ENCODE measurements at places on chromosomes 11 and 22.

GRCh38 chr11:68127714-68128681 lies 6.8 kb upstream of the CHKA start:
- DNase-seq = no peak

DNA sequence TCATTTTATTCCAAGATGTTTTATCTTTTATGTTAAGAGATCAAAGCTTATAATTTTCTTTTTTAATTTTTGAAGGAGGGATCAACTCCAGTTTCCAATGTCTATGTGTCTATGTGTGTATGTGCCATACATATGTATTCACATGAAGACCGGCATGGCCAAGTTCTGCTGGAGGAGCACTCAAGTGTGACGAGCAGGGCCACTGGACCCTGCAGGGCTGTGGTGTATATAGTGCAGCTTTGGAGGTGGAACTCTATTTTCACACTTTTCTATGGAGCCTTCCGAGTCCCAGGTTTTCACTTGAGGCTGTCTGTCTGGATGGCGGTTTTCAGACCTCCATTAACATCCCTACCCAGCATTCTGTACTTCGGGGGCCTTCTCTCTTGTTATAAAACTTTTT lies 36.5 kb upstream of the TTC12 start:
- no peak for DNase-seq

- no peak for DNase-seq
These were observed 304.1 kb downstream of the TBC1D22A start for GRCh38 chr22:47066616-47066905.

DNA sequence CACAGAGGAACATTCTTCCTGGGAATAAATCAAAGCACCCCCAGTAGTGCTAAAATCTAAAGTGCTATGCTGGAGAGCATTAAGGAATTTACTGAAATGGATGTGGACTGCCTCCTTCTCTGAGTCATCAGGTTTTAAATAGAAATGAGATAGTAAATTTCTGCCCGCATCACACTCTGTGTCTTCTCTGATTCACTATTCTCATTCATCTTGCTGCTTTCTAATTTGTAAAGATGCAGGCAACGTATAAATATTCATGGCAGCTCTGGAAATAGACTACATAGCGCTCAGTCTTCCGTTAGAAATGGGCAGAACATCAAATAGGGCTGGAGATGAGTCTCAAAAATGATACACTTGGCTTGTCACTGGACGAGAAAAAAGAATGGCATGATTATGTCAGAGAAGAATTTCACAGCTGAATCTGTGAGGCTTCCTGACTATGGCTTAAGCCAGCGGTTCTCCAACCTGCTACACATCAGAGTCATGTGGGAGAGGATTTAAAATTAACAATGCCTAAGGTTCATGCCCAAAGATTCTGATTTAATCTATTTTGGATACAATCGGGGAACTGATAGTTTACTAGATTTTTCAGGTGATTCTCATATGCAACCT lies 178.2 kb downstream of the LRRC4C start:
- DNase-seq = no peak

DNA sequence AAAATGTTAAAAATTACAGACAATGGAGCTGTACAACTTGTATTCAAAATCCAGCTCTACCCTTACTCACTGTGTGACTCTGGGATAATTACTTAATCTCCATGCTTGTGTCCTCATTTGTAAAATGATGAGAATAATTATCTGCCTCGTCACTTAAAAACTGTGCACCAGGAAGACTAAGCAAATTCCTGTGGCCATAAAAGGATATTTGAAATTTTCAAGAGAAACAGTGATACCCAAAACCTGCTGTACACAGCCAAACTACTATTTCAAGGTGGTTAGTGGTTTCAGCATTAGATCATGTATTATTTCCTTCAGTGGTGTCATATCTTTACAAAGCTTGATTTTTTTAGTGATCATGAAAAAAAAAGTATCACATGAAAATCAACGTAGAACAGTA lies 136.9 kb downstream of the METTL15 start:
- DNase-seq = no peak

GRCh38 chr11:17186932-17187692 lies 20.7 kb downstream of the PIK3C2A start:
- DNase-seq = no peak

- DNase-seq = no peak
These were observed 4.2 kb downstream of the CELSR1 start for GRCh38 chr22:46533070-46533833.

DNA sequence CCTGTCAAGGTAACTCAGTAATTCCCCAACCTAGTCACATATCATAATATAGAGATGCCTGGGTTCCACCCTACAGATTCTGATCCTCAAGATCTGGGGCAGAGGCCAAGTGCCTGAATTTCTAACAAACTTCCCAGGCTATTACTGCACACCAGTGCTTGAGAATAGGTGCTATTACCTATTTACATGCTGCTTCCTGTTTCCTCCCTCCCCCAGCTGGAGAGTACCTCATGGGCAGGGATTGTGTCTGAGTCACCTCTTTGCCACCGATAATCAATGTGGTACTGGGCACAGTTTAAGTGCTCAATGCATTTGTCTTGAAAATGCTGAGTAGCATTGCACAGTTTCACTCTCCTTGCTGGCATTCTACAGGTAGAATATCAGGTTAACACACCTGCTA lies 582.2 kb upstream of the CADM1 start:
- no peak for DNase-seq

- no peak for DNase-seq
These were observed 127.1 kb upstream of the OR9Q1 start for GRCh38 chr11:57896361-57897145.

- DNase-seq = no peak
These were observed 422 bp downstream of the DENND6B start for GRCh38 chr22:50326225-50326955.

DNA sequence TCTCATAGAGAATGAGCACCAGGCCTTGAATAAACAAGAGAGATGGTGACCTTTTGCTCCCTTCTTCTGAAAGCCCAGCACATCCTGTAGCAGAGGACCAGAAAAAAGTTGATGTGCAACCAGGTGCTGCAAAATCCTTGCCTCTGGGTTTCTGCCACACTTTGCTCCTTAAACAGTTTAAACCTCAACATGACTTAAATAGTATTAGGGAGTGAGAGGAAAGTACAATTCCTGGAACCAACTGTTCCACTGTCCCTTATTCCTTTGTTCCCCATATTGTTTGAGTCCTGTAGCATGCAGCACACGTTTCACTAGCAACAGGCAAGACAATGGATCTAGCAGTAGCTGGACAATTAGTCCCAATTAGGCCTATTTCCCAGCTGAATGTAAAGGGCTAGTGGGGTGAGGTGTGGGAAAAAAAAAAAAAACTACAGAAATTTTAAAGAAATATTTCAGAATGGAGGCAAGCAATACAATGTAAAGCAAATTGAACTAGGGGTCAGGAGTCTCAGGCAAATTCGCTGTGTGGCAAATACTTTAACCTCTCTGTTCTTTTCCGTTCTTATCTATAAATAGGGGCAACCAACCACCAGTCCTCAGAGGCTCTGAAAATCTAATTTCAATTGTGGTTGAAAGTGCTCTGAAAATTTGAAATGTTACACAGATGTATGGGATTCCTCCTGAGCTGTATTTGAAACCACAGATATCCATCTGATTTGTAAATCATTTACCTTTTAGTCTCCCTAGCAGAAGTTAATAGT lies 6.6 kb downstream of the MPPED2 start:
- no peak for DNase-seq

DNA sequence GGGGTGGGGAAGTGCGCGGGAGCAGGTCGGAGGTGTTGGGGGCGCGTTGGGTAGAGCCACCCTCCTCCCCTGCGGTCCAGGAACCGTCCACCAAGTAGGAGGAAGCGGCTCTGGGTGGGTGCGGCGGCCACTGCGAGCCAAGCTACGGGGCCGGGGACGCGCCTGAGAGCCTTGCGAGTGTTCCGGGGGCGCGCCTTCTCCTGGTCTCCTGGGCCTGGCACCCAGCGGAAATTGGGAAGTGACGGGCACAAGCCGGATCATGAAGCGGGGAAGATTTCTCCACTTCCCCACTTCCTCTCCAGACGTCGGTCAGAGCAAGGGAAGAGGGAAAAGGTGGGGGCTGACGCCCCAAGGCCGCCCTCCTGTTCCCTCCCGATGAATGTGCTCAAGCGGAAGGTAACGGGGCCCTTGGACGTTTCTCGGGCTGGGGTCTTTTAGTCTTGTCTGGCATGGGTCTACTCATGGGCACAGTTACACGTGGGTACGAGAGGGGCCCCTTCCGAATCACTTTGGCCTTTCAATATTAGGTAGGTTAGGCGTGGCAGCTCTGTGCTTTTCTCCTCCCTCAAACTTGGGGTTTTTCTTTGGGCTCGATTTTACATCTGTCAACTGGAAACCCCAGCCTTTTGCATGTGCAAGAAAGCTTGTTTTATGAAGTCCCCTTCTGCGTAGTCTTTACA lies 865 bp downstream of the RBM14 start:
- no peak for DNase-seq

GRCh38 chr22:45585437-45585755 lies 82.7 kb downstream of the FBLN1 start:
- no peak for DNase-seq

DNA sequence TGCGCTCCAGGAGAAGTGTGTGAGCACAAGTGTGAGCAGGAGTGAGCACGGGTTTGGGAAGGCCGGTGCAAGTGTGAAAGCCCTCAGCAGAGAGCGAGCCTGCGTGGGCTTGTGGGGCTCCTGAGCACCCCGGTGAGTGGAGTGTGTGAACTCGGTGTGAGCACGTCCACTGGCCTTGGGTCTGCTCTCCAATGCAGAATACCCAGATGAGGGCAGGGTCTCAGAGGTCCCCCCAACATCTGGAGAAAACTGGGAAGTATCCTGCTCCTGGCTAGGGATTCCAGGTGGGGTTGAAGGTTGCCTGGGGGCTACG lies 1.2 kb downstream of the ESRRA start:
- DNase-seq = no peak

- no peak for DNase-seq
These were observed 11.4 kb downstream of the AASDHPPT start for GRCh38 chr11:106088896-106089295.

DNA sequence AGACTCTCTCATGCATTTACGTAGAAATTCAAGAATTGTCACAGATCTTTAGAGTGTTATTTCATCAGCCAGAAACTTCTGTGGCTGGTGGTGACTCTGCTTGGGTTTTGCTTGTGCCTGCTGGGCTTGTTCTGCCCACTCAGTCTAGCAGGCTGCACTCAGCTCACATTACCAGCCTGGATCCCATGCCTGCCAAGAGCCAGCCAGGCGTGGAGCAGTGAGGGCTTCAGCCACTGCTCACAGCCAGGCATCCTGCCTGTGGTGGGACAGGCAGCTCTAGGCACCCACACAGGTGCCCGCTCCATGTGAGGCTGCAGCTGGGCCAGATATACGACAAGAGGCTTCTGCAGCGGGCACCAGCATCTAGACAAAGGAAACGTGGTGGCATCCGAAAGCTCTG lies 1213.3 kb upstream of the RAG2 start:
- no peak for DNase-seq

- DNase-seq = no peak
These were observed 77.7 kb downstream of the FAM76B start for GRCh38 chr11:95711945-95712221.

GRCh38 chr22:27348634-27349033 lies 452.9 kb downstream of the MN1 start:
- DNase-seq = no peak

- DNase-seq = no peak
These were observed 328.8 kb downstream of the MIAT start for GRCh38 chr22:26985931-26986782.

- no peak for DNase-seq
These were observed 808 bp upstream of the MSANTD2 start for GRCh38 chr11:124801014-124801413.

GRCh38 chr11:3933165-3933628 lies 77.7 kb downstream of the STIM1 start:
- no peak for DNase-seq

GRCh38 chr22:47787501-47788227 lies 1025.2 kb downstream of the TBC1D22A start:
- no peak for DNase-seq

- no peak for DNase-seq
These were observed 148.8 kb downstream of the MPPED1 start for GRCh38 chr22:43560651-43561050.

GRCh38 chr22:36538529-36538928 lies 9.6 kb upstream of the EIF3D start:
- no peak for DNase-seq

- no peak for DNase-seq
These were observed 694.1 kb downstream of the BRD1 start for GRCh38 chr22:49133541-49133940.

GRCh38 chr11:27894552-27894951 lies 194.3 kb upstream of the BDNF start:
- no peak for DNase-seq

GRCh38 chr11:11668781-11669180 lies 47.0 kb upstream of the GALNT18 start:
- DNase-seq = no peak

GRCh38 chr11:78783846-78784245 lies 209.2 kb upstream of the NARS2 start:
- no peak for DNase-seq

DNA sequence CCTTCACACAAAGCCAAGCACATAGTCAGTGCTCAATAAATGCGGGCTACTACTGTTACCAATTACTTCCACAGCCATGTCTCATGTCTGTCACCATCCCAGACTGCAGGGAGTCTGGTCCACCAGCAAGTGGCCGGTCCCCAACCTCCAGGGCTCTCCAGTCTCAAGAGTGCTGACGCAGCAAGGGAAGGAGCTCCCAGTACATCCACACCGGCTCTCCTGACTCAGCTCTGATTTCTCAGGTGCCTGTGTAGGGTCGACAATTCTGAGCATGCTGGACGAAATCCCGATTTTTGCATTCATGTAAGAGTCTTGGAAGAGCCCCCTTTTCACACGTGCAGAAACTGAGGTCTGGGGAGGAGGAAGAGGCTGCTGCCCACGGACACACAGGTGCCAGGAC lies 10.3 kb upstream of the NEFH start:
- DNase-seq = no peak

DNA sequence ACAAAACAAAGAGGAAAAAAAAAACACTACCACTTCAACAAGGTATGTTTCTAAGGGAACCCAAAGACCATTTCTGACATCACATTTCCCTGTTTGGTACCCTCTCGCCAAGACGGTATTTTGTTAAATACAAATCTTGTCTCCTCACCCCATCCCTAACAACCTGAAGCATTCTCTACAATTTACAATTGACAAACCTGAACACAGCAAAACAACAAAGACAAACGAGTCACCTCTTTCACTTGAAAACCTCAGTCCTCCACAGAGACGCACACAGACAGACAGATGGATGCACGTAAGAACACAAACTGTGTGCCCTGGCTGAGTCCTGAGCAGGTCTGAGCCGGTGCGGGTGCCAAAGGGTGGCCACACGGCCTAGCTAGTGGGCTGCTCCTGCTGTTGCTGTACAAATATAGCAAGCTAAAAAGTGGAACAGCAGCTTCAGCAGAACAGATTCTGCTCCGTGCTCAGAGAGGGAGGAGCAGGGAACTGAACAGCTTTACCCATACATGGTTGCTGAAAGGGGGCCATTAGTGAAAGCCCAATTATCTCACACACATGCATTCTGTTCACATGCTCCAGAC lies 28.5 kb downstream of the CELF1 start:
- DNase-seq = no peak

DNA sequence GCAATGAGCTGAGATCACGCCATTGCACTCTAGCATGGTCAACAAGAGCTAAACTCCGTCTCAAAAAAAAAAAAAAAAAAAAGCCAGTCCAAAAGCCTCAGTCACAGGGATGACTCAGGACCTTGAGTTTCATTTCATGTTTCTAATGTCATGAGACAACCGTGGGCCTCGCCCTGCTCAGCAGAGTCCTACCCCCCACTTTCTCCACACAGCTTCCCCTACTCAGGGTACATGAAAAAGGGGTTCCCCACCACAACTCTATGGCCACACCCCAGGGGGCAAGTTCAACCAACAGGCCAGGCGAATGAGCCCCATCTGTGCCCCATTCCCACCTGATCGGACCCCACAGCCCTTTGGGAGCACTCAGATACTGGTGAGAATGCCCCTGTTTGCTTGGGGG lies 24.3 kb upstream of the ADA2 start:
- no peak for DNase-seq

Data from DMS79 (cell line).